ENCODE measurements at places on chromosomes 5 and 9. TPM values are rescaled to one million over a fixed set of nuclear protein-coding genes. Genes with fewer than 3 reads are reported as not detected.

PCDHGA6 gene
- total RNA-seq, result 6.1 TPM

GFRA3 gene
- 0.60 TPM for total RNA-seq

CSF2 gene
- total RNA-seq, result not detected

TRPM6 gene
- 2.6 TPM for total RNA-seq

SCGB3A2 gene
- total RNA-seq, result not detected
